ENCODE measurements at places on chromosomes 7 and 10.
A peak's percentile ranks its signal among the peaks of the same experiment; 100 is the strongest.

- no peak for DNase-seq
Observed at GRCh38 chr7:3955751-3956696, 655.0 kb downstream of the SDK1 start.

- DNase-seq = peak; percentile 27
Observed at GRCh38 chr7:128027485-128027980, 3.7 kb downstream of the LRRC4 start.

GRCh38 chr10:120667276-120667675 lies 183.9 kb upstream of the WDR11 start:
- DNase-seq = no peak

GRCh38 chr7:17917842-17918241 lies 22.5 kb downstream of the SNX13 start:
- DNase-seq = no peak

DNA sequence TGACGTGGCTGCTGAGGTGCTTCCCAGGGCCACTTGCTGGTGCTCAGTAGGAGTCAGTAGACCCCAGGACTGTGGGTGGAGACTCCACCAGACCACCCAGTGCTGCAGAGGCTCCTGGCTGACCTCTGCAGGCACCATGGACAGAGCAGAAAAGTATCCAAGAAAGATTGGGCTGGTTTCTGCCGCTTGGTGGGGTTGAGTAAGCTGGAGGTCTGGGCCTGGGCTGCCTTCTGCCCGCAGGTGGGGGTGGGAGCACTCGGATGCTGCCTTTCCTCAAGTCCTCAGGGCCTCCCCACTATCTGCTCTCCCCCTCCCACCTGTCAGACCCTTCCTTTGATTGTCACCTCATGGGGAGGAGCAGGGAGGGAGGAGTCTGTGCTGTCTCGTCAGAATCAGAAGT lies 91.6 kb downstream of the WDR37 start:
- no peak for DNase-seq

DNA sequence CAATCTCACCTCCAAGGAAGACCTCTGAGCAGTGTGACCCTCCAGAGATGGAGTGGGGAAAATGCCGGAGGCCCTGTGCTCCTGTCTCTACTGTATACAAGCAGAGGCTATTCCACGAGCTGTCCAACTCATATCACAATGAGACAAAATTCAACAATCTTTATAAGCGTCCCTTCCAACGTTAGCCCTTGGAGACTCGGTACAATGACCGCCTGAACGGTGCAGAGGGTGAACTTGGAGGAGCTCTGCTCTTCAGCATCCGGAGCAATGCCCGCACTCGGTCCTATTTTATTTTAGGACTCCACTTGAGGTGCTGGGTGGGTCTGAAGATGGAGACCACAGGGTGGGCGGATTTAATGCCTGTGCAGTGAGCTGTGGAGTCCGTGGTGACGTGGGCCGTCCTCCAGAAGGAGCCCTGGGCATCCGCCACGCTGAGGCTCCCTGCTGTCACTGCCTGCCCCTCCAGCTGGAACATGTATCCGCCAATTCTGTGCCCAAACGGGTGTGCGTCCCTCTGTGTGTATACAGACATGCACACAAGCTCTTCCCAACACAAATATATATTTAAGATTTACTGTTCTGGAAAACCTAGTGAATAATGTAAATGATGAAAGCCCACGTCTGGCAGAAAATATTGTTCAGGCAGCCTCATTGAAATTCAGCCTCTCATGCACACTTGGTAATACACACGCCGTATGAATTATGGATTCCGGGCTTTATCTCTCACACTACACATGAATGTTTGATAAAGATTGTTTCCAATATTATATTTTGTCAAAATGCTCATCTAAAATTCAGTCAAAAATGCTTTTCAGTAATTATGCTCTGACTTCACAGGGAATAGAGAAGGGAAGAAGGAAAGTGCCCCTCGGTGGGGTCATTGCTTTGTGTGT lies 239.9 kb upstream of the ZMIZ1 start:
- no peak for DNase-seq

DNA sequence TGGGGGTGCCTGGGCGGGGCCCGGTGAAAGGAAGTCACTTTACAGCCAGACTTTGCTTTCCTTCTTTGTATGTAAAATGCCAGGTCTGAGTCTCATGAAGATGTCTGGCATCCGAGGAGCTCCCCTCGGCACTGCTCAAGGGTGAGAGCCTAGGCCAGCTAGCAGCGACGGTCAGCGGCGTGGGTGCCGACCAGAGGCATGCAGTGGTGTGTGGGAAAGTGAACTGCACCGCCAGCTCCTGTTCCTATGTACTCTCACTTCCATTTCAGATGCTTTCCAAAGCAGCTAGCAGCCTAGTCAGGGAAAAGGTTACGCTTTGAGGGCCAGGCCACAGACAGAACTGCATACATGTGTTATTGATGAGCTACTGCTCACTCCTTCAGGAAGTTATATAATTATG lies 172.8 kb downstream of the ZMYND11 start:
- DNase-seq = no peak

- no peak for DNase-seq
Observed at GRCh38 chr10:31614611-31615010, 295.6 kb downstream of the ZEB1 start.

- DNase-seq = no peak
Observed at GRCh38 chr7:151796091-151796870, 80.6 kb downstream of the PRKAG2 start.

DNA sequence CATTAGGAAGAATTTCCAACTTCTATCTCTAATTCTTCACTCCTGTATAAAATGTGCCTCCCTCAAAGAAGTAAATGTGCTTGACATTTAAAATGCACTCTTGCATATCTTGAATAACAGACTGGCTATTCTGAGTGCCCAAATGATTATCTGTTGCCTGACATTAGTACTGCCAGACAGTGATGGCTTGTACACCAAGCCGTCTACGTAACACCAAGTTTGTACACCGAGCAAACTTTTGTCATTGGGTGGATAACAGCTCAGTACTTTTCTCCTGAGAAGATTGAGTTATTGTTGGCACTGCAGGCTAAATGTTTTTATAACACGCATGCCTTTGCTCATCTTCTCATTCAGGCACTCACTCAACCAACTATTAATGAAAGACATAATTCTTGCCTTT lies 137.2 kb downstream of the DOCK4 start:
- no peak for DNase-seq

- no peak for DNase-seq
Observed at GRCh38 chr7:132319481-132319880, 256.8 kb downstream of the PLXNA4 start.

GRCh38 chr7:147547252-147547897 lies 1043.2 kb upstream of the C7orf33 start:
- DNase-seq = peak; percentile 21

DNA sequence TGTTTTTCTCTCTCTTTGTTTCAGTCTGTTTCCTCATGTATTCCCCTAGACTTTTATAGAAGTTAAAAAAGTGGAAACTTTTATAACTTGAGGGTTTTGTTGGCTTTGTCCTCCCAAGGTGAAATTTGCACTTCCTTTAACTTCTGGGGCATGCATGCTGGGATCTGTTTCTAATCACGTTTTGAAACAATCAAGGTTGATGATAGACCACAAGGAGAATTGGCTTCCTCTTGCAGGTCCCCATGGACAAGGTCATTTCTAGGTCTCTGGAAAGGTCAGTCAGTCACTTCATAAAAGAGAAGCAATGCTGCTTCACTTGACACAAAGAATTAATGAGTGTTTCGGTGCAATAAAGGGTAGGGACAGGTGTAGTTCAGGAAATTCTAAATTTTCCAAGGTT lies 811.8 kb upstream of the CELF2 start:
- DNase-seq = peak; percentile 62

DNA sequence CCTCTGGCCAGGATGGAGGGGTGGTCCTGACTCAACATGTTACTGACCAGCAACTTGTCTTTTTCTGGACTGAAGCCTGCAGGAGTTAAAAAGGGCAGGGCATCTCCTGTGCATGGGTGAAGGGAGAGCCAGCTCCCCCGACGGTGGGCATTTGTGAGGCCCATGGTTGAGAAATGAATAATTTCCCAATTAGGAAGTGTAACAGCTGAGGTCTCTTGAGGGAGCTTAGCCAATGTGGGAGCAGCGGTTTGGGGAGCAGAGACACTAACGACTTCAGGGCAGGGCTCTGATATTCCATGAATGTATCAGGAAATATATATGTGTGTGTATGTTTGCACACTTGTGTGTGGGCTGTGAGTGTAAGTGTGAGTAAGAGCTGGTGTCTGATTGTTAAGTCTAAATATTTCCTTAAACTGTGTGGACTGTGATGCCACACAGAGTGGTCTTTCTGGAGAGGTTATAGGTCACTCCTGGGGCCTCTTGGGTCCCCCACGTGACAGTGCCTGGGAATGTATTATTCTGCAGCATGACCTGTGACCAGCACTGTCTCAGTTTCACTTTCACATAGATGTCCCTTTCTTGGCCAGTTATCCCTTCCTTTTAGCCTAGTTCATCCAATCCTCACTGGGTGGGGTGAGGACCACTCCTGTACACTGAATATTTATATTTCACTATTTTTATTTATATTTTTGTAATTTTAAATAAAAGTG lies 6.0 kb downstream of the PLAU start:
- DNase-seq = no peak

DNA sequence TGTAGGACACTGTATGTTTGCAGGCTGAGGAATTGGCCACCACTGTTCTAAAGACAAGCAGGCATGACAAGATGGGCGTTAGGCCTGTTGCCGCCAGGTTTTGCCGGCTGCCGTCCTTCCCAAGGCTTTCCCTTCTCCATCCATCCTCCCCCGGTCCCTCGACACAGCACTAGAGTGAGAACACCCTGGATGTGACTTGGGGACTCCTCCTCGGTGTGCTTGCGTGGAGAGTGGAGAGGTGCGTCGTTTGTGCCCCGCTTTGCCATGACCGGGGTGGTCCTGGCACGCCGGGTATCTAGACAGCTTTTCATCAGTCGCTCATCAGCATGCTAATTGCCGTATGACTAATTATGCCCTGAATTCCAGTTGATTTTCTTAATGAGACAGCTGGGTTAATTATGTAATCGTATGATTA lies 206.6 kb upstream of the SH2B2 start:
- no peak for DNase-seq

- no peak for DNase-seq
Observed at GRCh38 chr7:122686360-122686878, 12.5 kb downstream of the RNF133 start.

- no peak for DNase-seq
Observed at GRCh38 chr7:47183862-47184590, 397.9 kb downstream of the TNS3 start.

- DNase-seq = no peak
Observed at GRCh38 chr10:33209802-33210201, 124.7 kb downstream of the NRP1 start.

GRCh38 chr7:32941181-32941580 lies 16.1 kb upstream of the FKBP9 start:
- DNase-seq = no peak

DNA sequence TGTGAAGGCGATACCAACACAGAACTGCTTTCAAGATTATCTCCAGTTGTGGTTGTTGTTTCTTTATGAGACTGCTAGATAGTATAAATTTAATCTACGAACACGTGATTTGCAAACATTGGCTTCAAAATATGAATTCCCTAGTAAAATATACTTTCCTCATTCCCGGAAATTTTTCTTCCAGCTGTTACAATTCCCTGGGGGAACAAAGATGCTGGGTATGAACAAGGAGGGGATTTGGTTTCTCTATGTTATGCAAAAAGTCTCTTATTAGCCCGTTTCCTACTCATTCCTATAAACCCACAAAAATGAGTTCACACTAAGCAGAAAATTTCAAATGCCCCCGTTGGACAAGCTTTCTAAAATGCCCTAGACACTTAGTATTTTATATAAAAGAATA lies 928.3 kb downstream of the CNTNAP2 start:
- peak; percentile 36 for DNase-seq

DNA sequence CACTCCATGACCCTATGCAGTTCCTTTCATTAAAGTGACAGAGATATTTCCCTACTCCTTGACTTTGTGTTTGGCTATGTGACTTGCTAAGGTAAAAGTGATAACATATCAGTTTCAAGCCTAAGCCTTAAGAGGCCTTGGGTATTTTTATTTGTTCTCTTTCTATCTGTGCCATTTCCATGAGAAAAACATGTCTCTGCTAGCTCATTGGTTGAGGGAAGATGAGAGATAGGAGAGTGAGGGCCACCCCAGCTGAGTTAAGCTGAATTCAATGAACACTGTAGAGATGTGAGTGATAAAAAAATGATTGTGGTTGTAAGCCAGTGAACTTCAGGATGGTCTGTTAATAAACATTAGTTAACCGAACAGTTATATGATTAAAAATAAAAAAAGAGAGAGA lies 13.4 kb downstream of the TASOR2 start:
- DNase-seq = no peak

DNA sequence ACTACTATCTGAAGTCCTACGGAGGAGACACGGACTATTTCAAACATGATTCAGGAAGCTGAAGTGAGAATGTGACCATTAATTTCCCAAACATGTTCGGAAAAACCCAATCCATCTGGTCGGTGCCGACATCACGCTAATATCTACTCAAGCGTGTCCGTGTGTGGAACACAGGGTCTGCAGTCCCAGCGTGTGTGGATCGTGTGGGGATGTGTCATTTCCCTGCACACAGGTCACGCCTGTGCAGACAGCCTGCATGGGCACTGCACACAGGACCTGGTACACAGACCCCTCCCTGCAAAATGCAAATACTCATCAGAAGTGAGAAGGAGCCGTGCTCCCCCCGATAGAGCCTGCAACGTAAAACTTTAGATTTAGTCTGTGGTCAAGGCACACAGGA lies 57.8 kb downstream of the CARD11 start:
- no peak for DNase-seq

DNA sequence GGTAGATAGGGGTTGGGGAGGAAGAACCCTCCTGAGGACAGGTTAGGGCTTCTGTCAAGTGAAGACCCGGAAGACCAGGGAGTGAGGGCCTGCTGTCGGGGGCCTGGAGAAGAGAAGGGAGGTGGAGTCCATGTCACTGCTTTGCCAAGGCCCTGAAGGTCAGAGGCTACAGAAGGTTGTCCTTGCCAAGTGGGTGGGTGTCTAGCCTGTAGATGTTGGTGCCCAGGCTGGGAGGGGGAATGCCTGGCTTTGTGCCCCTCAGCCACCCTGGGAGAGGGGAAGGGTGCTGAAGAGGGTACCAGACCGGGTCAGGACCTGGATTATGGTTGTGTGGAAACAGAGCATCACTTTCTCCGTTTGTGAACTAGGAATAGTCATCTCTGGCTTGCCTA lies 67.2 kb upstream of the AQP1 start:
- DNase-seq = no peak

DNA sequence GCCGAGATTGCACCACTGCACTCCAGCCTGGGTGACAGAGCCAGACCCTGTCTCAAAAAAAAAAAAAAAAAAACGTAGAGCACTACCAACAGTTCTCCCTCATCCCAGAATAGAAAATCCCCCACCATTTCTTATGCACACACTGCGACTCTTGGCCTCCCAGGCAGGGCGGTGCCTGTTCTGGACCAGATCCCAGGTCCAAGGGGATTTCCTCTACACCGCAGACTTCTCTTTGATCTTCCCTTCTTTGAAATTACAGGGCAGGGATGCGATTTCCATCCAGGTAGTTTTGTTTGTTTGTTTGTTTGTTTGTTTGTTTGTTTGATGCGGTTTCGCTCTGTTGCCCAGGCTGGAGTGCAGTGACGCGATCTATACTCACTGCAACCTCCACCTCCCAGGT lies 91.8 kb downstream of the SEPTIN14 start:
- no peak for DNase-seq

- DNase-seq = peak; percentile 22
Observed at GRCh38 chr7:22591271-22591670, 91.3 kb upstream of the STEAP1B start.

All from fibroblast of upper back skin (primary cell).